ENCODE measurements at places on chromosomes 2 and 18.
A peak's percentile ranks its signal among the peaks of the same experiment; 100 is the strongest.

DNA sequence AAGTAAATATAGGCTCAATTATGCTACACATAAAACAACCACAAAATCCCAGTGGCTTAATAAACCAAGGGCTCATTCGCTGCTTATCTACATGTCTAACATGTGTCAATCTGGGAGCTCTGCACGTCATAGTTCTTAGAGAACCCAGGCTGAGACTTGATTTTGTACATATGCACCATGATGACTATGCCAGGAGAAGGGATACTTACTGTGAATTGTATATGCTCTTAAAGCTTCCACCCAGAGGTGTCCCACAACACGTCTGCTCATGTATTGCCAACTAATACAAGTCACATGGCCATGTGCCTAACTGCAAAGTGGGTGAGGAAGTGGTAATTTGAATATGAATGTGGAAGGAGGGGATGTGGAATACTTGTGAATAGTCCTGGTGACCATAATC lies 262.1 kb downstream of the CPS1 start:
- no peak for DNase-seq

- DNase-seq, result no peak
Observed at GRCh38 chr18:55981712-55982475, 393.9 kb upstream of the TCF4 start.

DNA sequence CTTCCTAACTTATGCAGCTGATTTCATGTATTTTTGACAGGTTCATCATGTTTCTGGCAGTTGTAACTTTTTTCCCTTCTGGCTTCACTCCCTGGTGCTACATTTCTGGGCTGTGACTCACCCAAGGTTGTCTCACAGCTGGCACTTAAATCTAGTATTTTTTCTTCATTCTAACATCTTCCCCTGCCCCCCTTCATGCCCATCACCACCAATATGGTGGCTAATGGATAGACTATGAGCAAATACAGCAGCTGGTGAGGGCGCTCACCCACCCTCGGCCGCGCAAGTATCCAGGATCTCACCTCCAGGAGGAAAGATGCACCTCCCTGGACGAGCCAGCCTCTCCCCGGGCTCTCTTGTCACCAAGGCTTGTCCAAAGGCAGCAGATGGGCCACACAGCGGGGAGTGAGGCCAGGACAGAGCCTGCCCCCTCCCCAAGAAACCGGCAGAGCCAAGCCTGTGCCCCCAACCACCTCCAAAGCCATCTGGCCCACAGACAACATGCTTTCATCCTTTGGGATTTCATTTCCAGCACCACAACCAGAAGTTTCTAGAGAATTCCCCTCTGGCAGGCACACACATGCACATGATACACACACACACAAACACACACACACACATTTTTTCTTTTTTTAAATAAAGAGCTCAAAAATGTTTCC lies 39.1 kb downstream of the ATOH8 start:
- DNase-seq, result no peak

- peak; percentile 59 for DNase-seq
Observed at GRCh38 chr2:25309402-25309801, 32.3 kb downstream of the DNMT3A start.

- DNase-seq, result peak; percentile 50
Observed at GRCh38 chr2:199458806-199459285, 1.1 kb upstream of the SATB2 start.

DNA sequence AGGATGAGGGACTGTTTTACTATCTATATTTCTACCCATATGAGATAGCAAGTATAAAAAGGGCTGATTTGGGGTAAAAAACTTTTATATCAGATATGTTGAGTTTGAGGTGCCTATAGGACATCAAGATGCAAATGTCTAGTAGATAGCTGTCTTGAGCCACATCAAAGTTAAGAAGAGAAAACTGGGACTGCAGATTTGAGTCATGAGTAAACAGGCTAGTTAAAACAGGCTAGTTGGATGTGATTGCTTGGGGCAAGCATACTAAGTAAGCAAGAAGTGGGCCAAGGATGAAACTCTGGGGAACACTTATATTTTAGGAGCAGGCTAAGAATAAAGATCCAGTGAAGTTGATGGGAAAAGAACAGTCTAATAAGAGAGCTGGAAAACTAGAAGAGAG lies 2.8 kb upstream of the SCRN3 start:
- DNase-seq, result no peak

GRCh38 chr18:36335476-36336279 lies 38.2 kb downstream of the FHOD3 start:
- DNase-seq, result no peak

- DNase-seq, result no peak
Observed at GRCh38 chr18:48137374-48138081, 207.1 kb upstream of the SMAD2 start.

DNA sequence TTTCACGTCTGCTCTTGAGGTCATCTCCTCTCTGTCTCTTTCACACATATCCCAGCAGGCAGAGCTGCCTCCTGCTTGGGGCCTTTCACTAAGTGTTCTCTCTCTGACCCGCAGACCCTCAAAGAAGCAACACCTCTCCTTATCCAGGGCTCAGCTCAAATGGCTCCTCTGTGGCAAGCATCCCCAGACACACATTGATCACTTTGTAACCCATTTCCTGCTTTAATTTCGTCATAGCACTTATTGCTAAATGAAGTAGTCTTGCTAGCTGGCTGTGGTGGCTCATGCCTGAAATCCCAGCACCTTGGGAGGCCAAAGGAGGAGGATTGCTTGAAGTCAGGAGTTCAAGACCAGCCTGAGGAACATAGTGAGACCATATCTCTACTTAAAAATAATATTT lies 41.4 kb downstream of the SGPP2 start:
- no peak for DNase-seq

GRCh38 chr2:203438528-203438927 lies 96.6 kb downstream of the RAPH1 start:
- no peak for DNase-seq

- DNase-seq, result no peak
Observed at GRCh38 chr18:1593091-1593490, 688.4 kb downstream of the ADCYAP1 start.

DNA sequence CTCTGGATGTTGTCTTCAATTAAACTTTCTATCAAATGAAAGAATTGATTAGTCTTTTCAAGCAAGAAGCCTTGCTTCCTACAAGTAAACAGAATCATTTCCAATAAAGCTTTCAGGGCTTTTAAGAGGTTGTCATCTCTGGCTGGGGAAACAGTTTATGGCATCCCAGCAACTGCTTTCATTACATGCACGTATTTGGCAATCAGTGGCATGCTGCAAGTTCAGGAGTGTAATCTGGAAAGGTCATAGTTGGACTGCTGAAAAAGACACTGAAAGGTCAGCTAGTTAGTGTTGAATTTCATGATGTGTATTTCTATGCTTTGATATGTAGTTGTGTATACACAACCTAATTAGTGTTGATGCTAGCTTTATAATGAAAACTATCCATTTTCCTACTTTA lies 332.9 kb downstream of the DSC3 start:
- no peak for DNase-seq

DNA sequence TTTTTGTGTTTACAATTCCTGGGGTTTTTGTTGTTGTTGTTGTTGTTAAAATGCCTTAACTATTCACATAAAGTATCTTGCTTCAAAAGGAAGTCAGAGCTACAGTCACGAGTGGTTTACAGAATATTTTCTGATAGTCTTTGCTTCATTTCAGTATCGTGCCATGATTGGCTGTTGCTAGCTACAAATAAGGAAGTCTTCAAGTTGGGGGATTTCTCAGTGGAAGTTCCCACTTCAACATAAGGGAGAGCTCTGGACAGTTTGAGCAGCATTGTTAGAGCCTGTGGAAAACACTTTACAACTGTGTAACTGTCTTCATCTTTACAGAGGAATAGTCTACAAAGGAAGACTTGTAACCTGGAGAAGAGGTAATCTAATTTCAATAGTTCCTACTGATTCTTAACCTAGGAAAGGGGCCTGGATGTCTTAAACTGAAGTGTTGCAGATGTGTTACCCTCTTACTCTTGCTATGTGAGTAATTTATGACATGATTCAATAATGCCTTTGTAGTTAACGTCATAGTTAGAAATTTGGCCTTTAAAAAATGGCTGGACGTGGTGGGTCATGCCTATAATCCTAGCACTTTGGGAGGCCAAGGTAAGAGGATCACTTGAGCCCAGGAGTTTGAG lies 23.4 kb upstream of the TANK start:
- peak; percentile 52 for DNase-seq

DNA sequence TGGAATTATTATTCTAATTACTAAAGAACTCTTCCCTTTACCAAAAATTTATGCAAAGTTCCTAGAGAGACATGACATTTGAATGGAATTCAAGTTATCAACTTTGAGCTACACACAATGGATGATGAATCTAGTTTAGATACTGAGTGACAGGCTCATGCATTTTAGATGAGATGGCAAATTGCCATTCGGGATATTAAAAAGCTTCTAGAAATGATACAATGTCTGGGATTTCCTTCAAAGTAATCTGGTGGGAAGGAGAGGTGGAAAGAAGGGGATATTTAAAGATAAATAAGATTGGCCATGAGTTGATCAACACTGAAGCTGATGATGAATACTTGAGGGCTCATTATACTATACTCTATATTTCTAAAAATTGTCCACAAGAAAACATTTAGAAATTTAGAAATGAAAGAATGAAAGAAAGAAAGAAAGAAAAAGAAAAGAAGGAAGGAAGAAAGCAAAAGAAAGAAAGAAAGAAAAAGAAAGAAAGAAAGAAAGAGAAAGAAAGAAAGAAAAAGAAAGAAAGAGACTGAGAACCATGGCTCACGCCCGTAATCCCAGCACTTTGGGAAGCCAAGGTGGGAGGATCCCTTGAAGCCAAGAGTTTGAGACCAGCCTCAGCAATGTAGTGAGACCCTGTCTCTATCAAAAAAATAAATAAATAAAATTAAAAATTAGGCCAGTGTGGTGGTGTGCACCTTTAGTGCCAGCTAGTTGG lies 62.6 kb upstream of the NEDD4L start:
- no peak for DNase-seq

GRCh38 chr2:20397811-20398447 lies 47.3 kb upstream of the PUM2 start:
- no peak for DNase-seq

DNA sequence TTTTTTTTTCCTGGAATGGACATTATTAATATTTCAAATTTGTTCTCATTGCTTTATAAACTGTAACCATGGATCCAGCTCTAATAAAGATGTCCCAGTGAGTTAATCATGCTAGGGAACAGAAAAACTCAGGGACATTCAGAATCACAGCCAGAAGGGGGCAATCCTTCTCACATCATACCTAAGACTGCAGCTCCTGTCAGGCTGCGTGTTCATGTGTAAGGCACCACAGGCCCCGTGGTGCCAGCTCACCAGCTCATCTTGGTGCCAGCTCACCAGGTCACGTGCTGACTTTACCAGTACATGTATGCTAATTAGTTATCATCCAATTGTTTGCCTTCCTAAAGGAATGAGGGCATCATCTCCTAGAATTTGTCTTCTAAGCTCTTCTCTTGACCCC lies 84.7 kb upstream of the NEDD4L start:
- DNase-seq, result no peak

DNA sequence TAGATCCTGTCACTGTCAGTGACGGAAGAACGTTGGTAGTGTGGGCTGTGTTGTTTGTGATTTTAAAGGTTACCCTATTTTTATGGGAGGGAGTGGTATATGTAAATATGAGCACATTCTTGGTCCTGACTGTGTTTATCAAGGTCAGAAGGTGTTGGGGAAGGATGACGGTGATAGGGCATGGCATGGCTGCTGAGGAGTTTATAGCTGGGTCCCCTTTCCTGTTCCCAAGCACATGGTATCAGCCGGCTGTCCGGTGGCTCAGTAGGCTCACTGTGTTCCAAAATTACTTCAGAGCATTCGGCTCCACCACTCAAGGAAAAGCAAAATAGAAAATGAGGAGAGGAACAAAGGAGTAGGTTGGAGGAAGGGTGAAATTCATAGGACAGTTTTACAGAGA lies 28.6 kb downstream of the IRS1 start:
- DNase-seq, result no peak

- DNase-seq, result no peak
Observed at GRCh38 chr18:35153609-35154272, 87.1 kb upstream of the ZNF397 start.

DNA sequence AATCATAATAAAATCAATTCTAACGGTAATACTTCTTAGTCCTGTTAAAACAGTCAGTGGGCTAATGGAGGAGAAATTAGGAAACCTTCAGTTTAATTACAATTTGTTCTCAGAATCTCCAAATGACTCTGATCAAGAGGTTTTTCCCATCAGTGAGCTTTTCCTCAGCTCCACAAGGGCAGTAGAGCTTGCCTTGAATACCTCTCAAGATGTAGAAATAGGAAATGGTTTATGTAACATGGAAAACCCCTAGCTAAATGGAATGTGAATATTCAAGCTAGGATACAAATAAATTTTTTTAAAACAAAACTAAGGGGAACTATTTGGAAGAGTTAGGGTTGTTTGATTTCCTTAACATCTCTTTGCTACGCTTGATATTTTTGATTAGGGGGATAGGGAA lies 87.5 kb downstream of the PLEKHM3 start:
- DNase-seq, result no peak

DNA sequence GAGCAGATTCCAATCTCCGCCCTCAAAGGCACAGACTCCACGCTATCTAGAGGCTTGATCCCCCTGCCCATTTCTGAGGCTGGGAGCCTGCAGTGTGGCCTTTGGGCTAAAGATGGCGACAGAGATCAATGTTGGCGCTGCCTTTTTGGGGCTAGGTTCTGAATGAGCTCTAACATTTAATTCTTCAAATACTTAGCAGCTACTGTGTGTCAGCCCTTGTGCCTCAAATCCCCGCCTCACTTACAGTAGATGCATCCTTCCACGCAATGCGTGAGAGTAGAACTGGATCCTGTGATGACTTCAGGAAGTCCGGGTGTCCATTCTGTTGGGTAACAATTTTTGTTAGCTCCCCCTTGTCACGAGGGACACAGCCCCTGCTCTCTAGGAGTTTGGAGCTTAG lies 12.4 kb downstream of the IL1F10 start:
- peak; percentile 45 for DNase-seq

DNA sequence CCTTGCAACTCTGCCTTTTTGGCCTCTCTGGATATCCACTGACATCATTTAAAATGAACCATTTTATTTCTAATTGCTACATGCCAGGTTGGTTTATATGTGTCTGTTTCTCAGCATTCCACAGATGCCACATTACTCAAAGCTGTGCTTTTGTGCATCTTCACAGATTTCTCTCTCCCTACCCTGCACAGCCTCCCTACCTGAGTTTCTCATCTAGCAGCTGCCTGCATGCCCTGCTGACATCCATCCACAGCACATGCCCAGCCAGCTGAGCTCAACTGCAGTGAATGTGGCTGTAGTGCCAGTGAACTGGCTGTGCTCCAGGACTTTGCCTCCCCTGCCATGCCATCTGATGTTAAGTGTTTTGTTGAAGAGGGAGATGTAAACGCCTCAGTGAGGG lies 44.5 kb downstream of the PKP4 start:
- DNase-seq, result no peak

DNA sequence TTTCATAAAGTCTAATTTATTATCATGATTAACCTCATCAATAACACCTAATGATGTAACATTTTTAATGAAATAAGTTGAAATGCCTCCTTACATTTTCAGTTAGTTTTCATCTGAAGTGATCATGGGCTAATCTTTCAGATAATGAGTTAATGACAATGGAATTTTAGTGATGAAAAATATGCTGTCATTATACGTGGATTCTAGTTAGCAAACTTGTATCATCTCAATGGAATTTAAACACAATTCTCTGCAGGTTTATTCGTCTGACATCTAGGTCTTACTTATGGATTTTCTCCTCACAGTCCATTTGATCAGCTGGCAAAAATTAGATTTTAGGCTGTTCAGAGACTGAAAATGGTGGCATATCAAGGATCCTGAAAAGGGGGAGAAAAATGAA lies 885.0 kb downstream of the SLC4A3 start:
- no peak for DNase-seq

GRCh38 chr18:79707671-79708070 lies 28.1 kb downstream of the CTDP1 start:
- DNase-seq, result no peak

- DNase-seq, result no peak
Observed at GRCh38 chr2:164617466-164617865, 3.8 kb downstream of the GRB14 start.

Measured in stimulated activated naive CD8-positive, alpha-beta T cell treated with anti-CD3 and anti-CD28 coated beads, Interleukin-15, amount 100 ng/mL, for 72 hours (primary cell).